Esophagus squamous epithelium (tissue), 5 donors: ENCODE measurements at places on chromosomes 4 and X. TPM values are rescaled to one million over a fixed set of nuclear protein-coding genes. Genes with fewer than 3 reads are reported as not detected.

Gene CENPVL2
- total RNA-seq, result not detected

Gene SLC34A2
- total RNA-seq, result 0.76 TPM

Gene CXCL10
- 0.35 TPM for total RNA-seq

DNA sequence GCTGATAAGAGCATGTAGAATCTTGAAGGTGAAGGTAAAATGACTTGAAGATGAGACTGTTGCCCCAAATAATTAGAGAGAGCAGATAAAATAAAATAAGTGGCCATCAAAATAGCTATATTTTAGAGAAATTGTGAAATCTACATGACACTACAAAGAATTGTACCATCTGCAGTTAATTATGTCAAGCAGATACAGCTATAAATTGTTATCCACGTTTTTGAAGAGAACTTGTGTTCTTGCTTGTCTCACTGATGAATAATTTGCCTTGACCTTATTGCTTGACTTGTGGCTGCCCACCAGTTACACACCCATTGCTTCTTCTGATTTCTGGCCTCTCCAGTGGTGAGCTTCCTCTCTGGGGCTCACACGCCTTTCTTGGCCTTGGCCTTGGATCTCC lies 75.8 kb upstream of the TNIP3 start:
- H3K27ac ChIP-seq, result no peak overlapping the region
- no peaks in the 10 kb centered on the region for H3K36me3 ChIP-seq
- H3K4me1 ChIP-seq, result no peaks in the 10 kb centered on the region

GRCh38 chr4:38482696-38483095 lies 181.3 kb upstream of the KLF3 start:
- H3K27ac ChIP-seq, result no peak overlapping the region
- no peaks in the 10 kb centered on the region for H3K4me1 ChIP-seq

- H3K27me3 ChIP-seq, result no peaks in the 10 kb centered on the region
- DNase-seq, result no peak
Measured at GRCh38 chrX:31435592-31435991, 363.8 kb upstream of the FTHL17 start.

DNA sequence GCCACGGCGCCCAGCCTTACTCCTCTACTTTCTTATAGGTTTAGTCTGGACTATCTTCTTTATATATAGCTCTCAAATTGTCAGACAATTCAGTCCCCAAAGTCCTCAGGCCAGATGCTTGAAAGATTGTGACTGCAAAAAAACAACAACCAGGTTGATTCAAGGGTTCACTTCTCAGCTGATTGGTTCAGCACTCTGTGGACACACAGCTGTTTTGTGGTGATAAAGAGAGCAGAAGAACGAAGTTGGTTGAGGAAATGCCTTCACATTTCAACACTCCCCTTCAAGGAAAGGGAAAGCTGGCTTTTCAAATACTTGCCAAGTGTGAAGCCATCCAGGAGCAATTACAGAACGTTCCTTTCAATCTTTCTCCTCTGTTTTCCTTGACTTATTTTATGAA lies 166.8 kb downstream of the SHROOM3 start:
- DNase-seq, result no peak
- H3K27me3 ChIP-seq, result no peaks in the 10 kb centered on the region
- no peaks in the 10 kb centered on the region for H3K36me3 ChIP-seq

GRCh38 chr4:152805071-152805650 lies 25.4 kb downstream of the ARFIP1 start:
- H3K36me3 ChIP-seq, result no peaks in the 10 kb centered on the region
- no peaks in the 10 kb centered on the region for H3K27me3 ChIP-seq
- H3K4me1 ChIP-seq, result peaks cover 10% of the 10 kb centered on the region
- no peak overlapping the region for H3K4me3 ChIP-seq

GRCh38 chrX:76127341-76127740 lies 45.5 kb upstream of the PBDC1 start:
- H3K4me3 ChIP-seq, result no peak overlapping the region
- no peak for DNase-seq
- no peaks in the 10 kb centered on the region for H3K4me1 ChIP-seq
- H3K27ac ChIP-seq, result no peak overlapping the region

DNA sequence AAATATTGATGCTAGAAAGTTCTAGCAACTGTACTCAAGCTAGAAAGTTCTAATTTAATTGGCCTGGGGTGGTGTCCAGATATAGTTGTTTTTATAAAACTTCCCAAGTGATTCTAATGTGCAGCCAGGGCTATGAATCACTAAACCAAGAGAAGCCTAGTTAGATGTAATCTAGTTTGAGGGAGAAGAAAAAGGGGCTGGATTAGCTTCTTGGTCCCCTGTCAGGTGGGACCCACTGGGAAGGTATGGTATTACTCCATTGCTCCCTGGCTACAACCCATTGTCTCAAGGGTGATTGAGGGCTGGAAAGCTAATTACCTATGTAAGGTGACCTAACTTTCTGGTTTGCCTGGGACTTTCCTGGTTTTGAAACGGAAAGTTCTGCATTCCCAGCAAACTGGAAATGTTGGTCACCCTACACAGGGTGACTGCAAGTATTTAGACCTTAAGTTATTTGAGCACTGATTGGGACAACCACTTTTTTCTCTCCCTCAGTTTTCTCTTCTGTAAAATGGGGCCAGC lies 23.9 kb upstream of the MSN start:
- no peaks in the 10 kb centered on the region for H3K27me3 ChIP-seq
- H3K4me3 ChIP-seq, result no peak overlapping the region
- DNase-seq, result no peak
- no peaks in the 10 kb centered on the region for H3K36me3 ChIP-seq

GRCh38 chr4:45078201-45078600 lies 351.8 kb upstream of the GNPDA2 start:
- DNase-seq, result no peak
- no peak overlapping the region for H3K4me3 ChIP-seq
- no peaks in the 10 kb centered on the region for H3K27me3 ChIP-seq
- no peaks in the 10 kb centered on the region for H3K36me3 ChIP-seq

- H3K27me3 ChIP-seq, result no peaks in the 10 kb centered on the region
- no peaks in the 10 kb centered on the region for H3K4me1 ChIP-seq
- DNase-seq, result no peak
Measured at GRCh38 chrX:67105758-67106116, 438.1 kb upstream of the AR start.

DNA sequence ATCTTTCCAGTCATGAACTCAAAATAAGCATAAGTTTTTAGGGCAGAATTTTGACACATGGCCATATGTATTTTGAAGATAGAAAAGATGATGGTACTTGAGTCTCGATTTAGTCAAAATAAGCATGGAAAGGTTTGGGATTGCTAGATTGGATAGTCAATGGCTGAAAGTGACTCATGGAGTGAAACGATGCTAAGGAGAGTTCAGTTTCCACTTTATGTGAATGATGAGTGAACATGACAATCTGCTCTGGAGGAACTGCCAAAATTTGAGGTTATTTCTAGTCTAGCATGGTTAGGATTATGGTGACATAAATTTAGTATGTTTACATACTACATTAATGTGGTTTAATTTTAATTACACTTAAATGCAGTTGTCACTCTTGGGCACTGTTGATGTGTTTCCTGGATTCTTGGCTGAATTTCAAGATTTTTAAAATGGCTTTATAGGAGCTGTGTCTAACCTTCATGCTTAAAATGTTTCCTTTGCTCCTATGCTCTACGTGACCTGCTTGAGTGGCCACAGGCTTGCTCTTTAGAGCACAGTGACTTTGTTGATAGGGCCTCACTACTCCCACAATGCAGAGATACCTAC lies 17.1 kb downstream of the DDX3X start:
- no peak overlapping the region for H3K27ac ChIP-seq
- H3K4me1 ChIP-seq, result peaks cover 22% of the 10 kb centered on the region
- H3K27me3 ChIP-seq, result no peaks in the 10 kb centered on the region
- peaks cover 16% of the 10 kb centered on the region for H3K36me3 ChIP-seq

GRCh38 chr4:86449746-86450588 lies 90.1 kb upstream of the MAPK10 start:
- H3K4me1 ChIP-seq, result peaks cover 18% of the 10 kb centered on the region
- H3K36me3 ChIP-seq, result no peaks in the 10 kb centered on the region
- H3K27ac ChIP-seq, result no peak overlapping the region
